ENCODE measurements at places on chromosomes 1 and 21.
A peak's percentile ranks its signal among the peaks of the same experiment; 100 is the strongest.

DNA sequence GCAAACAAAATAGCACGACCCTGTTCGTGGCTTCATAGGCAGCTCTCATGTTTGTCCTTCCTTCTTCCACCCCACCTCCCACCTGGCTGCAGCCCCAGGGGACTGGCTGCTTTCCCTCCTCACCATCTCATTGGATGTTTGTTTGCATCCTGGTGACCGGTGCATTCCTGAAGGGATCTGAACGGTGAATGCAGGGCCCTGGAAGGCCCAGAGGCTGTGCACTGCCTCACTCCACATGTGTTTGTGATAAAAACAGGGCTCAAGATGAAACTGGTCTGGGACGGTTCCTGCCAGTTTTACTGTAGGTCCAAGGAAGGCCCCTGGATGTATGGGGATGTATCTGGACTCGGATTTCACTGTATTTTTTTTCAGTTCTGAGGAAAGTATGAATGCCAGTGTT lies 42.8 kb downstream of the CNN3 start:
- no peak for DNase-seq

- DNase-seq, result no peak
These were observed 180.0 kb upstream of the DUSP10 start for GRCh38 chr1:221921936-221922335.

GRCh38 chr1:55245781-55246180 lies 30.6 kb upstream of the USP24 start:
- no peak for DNase-seq

DNA sequence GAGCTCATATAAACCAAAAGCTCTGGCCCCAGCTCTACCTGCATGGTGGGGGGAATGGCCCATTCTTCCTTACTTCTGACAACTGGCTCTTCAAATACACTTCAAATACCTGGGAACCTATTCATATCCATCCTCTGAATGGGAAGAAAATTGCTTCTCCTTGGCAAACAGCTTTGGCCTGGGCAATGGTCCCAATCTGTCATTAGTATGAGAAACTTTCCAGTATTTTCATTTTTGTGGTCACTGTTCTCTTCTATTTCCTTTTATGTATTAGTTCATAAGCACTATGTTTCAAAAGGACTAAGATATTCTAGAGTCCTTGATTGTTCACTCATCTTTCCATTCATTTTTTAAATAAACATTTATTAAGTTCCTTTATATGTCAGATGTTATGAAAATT lies 5.2 kb upstream of the HSD3B2 start:
- no peak for DNase-seq

GRCh38 chr1:25799935-25800702 lies at the start of gene SELENON:
Gene SELENON (plus strand): TSS chr1:25800193. CDS start chr1:25800231, 38 bp downstream.
- DNase-seq, result no peak

- no peak for DNase-seq
These were observed 89.7 kb downstream of the DMRTA2 start for GRCh38 chr1:50333595-50333974.

DNA sequence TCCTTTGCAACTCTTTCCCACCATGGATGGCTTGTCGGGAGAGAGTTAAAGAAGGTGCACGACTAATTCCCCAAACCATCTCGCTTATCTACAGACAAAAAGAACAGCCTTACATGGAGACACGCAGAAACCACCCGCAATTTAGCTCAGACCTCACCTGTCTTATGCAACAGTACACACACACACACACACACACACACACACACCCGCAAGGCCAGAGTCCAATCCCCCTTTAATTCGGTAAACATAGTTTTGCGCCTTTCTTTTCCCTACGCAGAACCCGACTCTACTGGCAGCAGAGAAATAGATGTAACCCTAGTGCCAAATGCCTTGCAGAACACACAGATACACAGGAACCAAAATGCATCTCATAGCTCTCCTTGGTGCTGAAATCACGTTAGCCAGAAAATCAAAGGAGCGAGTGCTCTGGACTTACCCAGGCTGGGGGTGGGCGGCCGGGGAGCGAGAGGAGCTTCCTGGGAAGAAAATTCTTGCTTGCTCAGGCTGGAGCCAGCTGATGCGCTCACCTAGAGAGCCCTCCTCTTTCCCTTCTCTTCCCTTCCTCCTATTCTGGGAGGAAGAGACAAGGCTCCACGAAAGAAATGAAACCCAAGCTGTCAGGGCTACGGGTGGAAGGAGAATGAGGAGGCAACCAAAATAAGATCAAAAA lies 470 bp downstream of the TNR start:
- no peak for DNase-seq

DNA sequence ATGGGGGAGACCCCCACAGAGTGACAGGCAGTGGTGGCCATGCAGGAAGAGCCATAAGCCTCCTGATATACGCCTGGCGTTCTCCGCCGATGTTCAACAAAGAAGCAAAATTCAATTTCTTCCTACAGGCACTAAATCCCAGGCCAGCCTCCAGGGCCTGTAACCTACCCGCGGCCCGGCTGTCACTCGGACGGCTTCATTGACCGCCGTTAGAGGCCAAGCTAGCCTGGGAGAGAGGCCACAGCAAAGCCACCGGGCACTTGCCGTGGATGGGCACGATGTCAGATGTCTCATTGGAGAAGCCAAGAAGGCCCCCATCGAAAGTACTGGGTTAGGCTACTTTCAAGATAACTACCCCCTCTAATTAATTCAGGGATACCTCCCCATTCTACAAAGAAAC lies 9.7 kb downstream of the ADGRB2 start:
- DNase-seq, result no peak

- DNase-seq, result no peak
These were observed 2212.8 kb downstream of the MRPL39 start for GRCh38 chr21:23394458-23394857.

GRCh38 chr1:89548122-89548857 lies 23.7 kb downstream of the LRRC8B start:
- DNase-seq, result no peak

- no peak for DNase-seq
These were observed 51.2 kb downstream of the OPTC start for GRCh38 chr1:203544978-203545816.

DNA sequence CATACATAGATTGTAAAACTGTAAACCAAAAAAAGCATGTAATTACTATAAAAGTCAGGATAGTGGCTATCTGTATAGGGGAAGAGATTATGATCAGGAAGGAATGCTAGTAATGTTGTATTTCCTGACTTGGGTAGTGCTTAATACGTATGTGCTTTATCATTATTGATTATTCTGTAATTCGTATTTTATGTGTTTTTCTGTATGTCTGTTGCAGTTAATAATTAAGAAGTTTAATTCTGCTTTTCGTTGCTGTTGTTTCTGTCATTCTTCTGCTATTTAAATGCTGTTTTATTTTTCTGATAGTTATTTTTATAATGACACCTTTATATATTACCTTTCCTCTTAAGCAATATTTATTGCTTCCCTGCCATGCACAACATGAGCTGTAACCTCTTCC lies 29.3 kb upstream of the TRIM33 start:
- DNase-seq, result no peak

DNA sequence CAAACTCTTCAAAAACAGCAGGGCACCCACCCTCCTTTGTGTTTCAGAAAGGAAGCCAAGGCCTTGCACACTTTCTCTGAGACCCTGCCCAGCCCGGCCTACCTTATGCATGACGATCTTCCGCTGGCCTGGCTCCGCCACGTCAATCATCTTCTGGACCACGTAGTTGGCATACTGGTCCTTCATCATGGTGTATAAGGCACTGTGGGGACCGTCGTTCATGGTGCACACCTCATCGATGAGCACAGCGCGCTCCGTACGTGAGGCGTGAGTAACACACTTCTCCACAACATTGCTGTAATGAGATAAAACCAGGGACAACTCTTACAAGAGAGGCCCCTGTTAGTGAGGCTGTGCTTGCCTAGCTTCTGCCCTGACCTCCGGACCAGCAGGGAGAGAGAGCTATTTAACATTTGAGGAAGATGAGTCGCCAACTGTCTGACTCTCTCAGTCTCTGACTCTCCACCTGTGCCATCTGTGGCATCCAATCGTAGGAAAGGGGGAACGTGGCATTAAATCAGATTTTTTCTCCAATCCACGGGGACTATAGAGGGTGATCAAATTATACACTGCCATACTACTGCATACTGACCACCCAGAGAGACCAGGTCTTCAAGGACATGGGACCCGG lies 28.1 kb upstream of the SDC3 start:
- DNase-seq, result no peak

DNA sequence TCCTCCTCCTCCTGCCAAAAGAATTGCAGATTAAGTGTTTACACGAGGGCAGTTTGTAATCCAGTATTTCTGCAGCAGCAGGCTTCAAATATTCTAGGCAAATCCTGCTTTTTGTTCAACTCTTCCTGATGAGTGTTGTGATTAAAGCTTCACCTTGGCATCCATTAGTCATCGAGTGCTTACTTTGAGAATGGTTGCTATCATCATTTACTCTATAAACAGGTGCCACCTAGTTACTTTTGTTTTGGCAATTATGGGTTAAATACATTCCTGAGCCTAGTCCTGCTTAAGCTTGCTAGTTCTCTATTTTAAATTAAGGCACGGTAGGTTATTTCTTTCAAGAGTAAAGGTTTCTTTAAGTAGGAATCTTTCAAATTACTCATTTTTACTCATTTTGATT lies 20.3 kb downstream of the PDC start:
- DNase-seq, result no peak

DNA sequence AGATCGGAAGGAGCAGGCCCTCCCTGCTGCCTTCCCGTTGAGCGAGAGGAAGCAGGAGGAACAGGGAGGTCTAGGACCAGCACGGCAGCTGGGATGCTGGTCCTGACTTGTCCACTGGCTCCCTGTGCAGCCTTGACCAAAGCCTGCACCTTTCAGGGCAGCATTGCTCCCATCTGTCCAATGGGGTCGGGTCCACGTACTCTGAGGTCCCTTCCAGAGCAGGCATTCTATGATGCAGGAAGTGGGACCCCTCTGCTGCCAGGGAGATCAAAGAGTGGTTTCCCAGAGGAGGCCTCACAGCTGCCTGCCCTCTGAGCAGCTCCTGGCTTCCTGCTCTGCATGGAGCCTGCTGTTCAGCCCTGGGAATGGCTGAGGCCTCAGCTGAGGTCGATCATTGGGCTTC lies 21.7 kb upstream of the ZNF362 start:
- no peak for DNase-seq

GRCh38 chr1:183242556-183242955 lies 56.5 kb downstream of the LAMC2 start:
- no peak for DNase-seq

- no peak for DNase-seq
These were observed 45.5 kb downstream of the NCF2 start for GRCh38 chr1:183544598-183545297.

DNA sequence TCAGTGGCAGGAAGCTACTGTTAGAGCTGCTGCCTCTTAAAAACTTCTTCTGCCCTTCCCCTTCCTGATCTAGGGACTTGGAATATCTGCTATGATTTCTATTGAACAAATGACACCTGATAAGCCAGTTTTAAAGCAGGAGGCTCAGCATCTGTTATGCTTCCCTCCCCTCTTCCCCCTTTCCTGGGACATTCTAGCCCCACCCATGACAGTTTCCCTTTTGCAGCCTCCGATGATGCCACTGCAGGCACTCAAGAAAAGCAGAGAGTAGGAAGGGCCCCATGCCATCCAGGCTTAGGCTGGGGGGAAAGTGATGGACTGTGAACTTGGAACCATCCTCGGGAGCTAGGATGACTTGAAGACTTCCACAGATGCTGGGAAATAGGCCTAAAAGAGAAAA lies 15.1 kb upstream of the EPB41 start:
- no peak for DNase-seq

GRCh38 chr1:62437273-62437940 lies 558 bp downstream of the USP1 start:
- peak; percentile 24 for DNase-seq

GRCh38 chr1:36913484-36914060 lies 120.7 kb downstream of the GRIK3 start:
- no peak for DNase-seq

DNA sequence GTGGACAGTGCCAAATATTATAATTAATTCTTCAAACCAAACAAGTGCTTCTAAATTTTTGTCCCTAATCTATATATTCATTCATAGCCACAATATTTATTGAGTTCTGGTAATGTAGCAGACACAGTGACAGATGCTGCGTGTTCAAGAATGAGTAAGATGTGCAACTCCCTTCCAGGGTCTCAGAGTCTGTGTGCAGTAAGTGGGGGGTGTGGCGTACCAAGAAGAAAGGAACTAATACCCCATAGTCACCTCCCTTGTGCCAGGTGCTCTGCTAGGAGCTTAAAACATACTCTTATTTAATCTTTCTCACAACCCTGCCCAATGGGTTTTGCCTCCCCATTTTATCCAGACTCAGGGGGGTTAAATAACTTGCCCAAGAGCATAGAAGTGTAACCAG lies 358.7 kb downstream of the BARHL2 start:
- DNase-seq, result no peak

- no peak for DNase-seq
These were observed 120.0 kb downstream of the PEX14 start for GRCh38 chr1:10594595-10595223.

DNA sequence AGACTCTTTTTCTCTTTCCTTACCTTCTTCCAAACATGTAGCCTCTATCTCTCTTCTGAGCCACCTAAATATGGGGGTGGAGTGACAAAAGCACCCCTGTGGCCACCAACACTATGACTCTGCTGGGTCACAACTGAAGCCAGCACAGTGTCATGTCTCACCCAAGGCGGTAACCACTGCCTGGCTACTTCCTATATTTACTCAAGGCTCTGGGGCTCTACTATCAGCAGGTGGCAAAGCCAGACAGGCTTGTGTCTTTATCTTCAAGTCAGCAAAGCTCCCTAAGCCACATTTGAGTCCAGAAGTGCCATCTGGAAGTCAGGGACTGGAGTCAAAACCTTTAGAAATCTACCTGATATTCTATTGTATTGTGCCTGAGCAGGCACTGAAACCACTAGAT lies 1515.2 kb downstream of the PLA2G4A start:
- DNase-seq, result no peak

DNA sequence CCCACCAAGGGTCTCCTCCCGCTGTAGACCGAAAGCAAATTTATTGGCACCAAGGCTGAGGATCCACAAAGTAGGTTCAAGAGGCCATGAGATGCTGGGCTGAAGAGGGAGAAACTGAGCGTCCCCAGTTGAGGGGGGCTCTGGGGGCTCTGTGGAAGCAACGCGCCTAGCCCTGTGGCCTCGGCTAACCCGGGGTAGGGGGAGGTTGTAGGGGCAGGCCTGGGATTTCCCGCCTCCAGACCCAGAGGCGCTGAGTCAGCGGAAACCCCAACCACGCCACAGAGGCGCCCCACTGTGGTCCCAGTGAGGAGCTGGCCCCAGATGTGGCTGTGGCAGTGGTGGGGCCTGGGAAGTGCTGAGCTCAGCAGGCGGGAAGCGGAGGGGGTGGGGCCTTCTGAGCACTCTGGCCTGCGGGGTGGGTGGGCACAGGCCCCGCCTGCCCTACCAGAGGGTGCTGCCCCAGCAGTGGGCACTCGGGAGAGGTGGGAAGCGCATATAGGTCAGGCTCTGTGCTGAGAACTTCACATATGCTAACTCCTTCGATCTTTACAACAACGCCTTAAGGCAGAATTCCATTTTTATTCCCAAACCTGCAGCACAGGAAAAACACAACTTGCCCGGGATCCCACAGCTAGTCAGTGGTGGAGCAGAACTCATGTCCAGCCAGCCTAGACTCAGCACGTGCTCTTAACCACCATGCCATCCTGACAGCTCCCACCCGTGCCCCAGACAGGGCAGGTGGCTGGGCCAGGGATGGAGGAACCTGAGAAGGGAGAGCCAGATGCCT lies 1.5 kb upstream of the COL16A1 start:
- peak; percentile 39 for DNase-seq
